ENCODE measurements at places on chromosomes 1 and 21.
A peak's percentile ranks its signal among the peaks of the same experiment; 100 is the strongest.

GRCh38 chr1:32321712-32322291 lies 14.2 kb downstream of the MARCKSL1 start:
- no peak for DNase-seq

DNA sequence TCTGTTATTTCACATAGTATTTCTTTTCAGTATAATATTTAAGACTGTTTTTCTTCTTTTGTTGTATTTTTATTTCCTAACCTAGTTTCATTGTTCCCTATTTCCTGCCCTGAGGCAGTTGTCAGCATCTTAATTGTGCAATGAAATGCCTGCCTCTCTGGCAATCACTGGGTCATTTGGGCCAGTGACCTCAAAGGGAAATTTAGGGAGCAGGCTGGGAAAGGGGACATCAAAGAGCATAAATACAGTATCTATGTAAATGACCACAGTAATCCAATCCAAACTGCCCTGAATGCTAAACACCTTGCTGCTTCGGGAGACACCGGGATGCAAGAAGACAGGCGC lies 147.8 kb downstream of the TLR5 start:
- DNase-seq, result no peak

DNA sequence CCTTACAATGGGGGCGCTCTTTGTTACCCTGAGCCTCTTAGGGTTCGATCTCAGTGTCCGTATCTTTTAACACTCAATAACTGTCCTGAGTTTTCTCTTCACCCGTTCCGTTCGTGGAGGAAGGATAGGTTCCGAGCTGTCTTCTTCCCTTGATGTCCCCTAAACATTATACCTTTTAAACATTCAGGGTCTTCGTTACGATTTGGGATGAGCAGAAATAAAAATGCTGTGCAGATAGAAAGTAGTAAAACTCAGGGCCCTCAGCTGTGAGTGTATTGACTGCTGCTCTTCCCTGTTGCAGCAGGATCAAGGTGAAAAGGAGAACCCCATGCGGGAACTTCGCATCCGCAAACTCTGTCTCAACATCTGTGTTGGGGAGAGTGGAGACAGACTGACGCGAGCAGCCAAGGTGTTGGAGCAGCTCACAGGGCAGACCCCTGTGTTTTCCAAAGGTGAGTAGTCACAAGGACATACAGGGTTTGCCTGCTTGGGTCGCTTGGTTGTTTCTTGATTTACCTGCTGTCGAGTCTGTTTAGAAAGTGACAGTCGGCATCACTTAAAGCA lies 784 bp downstream of the RPL11 start:
- DNase-seq, result no peak

GRCh38 chr1:151641229-151641628 lies 29.4 kb downstream of the SNX27 start:
- no peak for DNase-seq

DNA sequence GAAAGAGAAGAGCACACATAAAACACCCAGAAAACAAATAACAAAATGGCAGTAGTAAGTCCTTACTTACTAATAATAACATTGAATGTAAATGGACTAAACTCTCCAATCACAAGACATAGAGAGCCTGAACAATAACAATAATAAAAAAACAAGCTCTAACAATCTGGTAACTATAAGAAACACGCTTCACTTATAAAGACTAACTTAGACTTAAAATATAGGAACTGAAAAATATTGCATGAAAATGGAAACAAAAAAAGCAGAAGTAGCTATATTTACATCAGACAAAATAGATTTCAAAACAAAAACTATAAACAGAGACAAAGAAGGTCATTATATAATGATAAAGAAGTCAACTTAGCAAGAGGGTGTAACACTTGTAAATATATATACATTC lies 83.1 kb upstream of the LYPLAL1 start:
- DNase-seq, result no peak

GRCh38 chr1:181062836-181063428 lies 25.6 kb upstream of the IER5 start:
- DNase-seq, result no peak

- no peak for DNase-seq
Measured at GRCh38 chr1:111862599-111862998, 106.9 kb downstream of the DDX20 start.

DNA sequence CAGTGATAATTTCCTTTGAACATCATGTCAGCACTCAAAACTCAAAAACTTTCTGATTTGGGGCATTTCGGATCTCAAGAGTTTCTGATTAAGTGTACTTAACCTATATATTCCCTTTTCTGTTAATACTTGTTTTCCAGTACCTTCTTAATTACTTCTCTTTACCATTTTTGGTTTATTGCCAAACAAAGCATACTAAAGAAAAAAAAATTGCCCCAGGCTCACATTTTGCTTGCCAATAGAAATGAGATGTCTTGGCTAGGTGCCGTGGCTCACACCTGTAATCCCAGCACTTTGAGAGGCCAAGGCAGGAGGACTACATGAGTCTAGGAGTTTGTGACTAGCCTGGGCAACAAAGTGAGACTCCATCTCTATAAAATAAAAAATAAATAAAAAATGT lies 4.8 kb downstream of the PSMD4 start:
- DNase-seq, result no peak

DNA sequence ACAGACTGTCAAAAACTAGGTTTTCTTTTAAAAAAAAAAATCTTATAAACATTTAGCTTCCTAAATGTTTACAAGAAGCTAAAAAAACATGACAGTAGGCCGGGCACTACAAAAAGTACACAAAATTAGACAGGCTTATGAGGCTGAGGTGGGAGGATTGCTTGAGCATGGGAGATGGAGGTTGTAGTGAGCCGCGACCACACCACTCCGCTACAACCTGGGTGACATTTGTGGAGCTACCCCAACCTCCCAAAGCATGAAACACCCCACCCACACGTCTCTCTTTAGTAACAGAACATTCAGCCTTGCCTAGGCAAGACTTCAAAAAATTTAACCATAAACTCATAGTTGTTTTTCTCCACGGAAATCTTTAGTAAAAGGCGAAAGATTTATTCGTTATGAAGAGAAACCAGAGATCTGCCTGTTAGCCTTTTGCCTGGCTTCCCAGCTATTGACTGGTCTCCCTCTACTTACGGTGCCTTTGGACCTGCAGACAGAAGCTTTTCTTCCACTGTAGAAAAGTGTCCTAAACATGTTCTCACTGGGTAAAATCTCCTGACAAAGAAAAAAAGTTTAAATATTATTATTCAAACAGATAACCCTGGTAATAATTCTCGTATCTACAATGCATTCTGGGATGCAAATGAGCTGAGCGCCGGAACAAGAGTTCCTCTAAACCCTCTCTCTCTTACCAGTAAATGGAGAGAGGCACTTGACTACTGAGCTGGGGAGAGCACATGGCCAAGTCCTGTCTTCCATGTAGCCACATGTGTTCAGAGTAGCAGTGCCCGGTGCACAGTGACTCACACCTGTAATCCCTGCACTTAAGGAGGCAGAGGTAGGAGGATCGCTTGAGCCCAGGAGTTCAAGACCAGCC lies 9.2 kb downstream of the RNU5D-1 start:
- no peak for DNase-seq

GRCh38 chr1:46607345-46608130 lies 3.5 kb upstream of the MKNK1 start:
- no peak for DNase-seq

DNA sequence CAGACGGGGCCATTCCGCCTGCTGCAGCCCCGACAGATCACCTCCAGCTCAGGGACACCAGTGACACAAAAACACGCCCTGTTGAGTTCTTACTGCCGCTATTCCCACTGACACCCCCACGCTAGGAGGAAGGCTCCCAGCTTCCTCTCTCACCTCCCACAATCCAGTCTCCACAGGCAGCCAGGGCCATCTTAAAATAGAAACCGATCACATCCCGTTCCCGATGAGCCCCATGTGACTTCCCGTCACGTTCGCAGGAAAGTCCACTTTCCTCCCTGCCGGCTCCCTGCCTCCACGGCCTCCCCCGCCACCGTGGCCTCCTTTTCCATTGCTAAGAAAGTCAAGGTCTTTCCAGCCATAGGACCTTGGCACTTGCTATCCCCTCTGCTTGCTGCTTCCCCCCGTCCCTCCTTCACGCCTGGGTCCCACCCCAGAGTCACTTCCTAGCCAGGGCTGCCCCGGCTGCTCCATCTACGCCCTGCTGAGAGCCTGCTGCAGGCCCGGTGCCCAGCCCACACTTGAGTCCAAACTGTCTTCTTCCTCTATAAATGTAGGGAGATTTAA lies 24.0 kb upstream of the DDOST start:
- no peak for DNase-seq

DNA sequence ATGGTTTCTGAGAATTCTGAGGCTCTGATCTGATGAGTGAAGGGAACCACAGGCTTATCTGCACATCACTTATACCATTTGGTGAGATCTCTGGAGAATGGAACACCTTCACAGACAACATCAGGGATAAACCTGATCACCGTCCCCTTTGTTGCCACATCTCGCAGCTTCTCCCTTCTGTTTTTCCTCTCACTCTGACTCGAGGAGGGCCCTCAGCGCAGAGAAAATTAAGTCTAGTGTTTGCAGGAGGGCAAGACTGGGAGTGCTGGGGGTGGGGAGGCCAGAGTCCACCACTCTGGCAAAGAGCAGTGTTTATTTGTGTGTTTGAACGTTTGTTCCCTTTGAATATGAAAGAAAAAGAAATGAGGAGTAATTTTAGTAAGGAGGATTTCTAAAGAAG lies 29.0 kb upstream of the BATF3 start:
- DNase-seq, result no peak

DNA sequence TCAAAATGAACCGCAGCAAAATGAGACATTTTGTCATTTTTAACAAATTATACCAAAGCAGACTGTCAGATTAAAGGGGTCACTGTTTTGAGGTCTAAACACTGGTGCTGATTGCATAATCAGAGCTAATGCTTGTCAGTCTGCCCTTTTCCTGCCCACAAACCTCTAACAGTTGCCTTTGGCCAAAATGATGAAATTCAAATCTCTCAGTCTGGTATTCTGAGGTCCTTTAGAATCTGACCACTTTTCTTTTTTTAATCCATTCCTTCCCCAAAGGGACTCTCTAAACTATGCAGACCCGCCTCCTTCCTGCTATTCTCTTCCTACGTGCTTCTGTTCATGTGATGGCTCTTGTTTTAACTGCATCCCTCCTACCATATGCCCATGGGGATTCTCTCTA lies 145.2 kb upstream of the SPATA6 start:
- DNase-seq, result no peak

- DNase-seq, result no peak
Measured at GRCh38 chr1:66375125-66375524, 158.8 kb upstream of the SGIP1 start.

GRCh38 chr21:36079010-36079649 lies 9.3 kb downstream of the CBR1 start:
- no peak for DNase-seq

DNA sequence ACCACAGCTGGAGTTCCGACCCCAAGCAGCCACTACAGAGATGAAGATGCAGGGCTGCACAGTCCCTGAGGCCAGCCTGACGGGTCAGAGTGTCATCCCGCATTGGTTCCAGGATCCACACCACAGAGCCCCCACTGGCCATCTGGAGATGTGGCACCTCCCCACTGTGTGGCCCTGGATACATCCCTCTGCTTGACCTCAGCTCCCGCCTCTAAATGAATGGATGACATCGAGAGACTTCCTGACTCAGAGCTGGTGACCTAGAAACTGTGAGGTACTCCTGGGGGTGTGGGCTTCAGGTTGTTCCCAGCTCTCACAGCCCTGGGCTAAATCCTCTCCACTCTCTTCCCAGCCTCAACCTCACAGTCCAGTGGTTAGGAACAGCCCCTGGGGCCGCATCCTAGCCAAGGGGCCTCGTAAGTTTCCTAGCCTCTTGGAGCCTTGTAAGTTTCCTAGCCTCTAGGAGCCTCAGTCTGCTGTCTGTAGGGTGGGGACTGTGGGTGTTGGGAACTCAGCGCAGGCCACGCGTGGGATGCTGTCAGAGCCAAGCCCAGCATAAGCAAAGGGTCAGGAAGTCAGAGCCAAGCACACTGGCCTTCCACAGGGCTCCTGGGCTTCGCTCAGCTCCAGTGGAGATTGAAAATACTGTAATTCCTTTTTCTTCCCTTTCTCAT lies 87.5 kb upstream of the RUNX3 start:
- DNase-seq, result no peak

GRCh38 chr1:63643926-63644325 lies 50.7 kb downstream of the PGM1 start:
- no peak for DNase-seq

- DNase-seq, result peak; percentile 84
Measured at GRCh38 chr1:9128520-9129265, at the start of gene GPR157. TSS of gene GPR157 (minus strand) at chr1:9129102. CDS start at chr1:9129027, 75 bp downstream.

DNA sequence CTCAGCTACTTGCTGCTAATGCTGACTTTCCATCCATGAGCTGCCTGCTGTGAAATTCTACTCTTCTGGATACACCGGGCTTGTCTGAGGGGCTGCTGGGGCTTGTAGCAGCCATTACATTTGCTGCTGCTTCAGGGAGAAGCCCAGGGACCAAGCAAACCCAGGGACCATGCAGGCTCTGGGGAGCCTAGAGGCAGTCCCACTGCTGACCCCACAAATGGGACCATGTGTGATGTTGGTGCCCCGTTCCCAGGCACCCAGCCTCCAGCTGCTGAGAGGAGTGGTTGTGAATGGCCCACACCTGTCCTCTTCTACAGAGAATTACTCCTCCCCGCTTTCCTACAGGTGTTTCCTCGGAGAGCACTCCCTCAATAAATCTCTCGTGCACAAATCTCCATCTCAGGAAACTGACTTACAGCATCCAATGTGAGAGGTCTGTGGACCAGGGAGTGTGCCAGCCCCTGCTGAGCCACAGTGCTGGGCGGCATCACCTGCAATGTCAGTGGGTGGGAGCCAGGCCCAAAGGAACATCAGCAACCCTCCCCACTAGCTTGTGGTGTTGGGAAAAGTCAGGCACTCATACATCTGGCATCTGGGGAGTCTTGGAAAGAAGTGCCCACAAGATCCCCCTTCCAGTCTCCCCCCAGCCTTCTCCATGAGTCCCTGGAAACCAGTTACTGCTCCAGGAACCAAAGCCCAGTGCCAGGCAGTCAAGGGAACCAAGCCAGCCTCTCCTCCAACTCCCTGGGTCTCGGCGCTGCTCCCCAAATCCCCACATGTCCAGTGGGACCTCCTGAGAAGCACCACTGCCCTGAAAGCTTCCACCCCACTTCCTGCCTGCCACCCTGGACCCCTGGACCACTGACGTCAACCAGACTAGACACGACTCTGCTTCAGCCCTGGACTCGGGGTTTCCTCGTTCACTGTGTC lies 65.1 kb downstream of the TCP10L start:
- DNase-seq, result no peak

- no peak for DNase-seq
Measured at GRCh38 chr21:25361097-25361496, 246.2 kb downstream of the MRPL39 start.

Measured in liver (tissue), 10 donors.